ENCODE measurements at places on chromosomes 12 and 14.

- DNase-seq = no peak
These were observed 23.0 kb upstream of the GSG1 start for GRCh38 chr12:13126494-13126893.

DNA sequence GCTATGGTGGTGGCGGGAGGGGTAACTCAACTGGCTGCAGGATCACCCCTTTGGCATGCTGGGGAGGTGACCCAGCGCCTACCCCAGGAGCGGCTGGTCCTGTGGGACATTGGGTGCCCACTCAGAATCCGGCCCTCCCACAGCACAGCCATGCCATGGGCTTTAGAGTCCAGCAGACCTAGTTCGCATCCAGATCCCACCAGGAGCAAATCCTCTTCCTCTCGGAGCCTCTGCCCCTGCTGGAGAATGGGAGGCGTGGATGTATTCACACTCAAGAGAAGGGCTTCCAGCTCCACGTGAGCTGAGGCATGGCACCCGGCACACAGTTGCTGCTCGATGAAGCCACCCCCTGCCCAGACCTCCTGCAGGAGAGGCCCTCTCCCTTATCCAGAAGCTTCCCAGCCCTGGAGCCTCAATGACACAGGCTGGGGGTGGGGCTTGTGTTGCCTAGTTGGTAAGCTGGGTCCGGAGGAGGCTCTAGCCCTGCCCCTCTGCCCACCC, 17.7 kb downstream of the FAM222A start:
- DNase-seq = no peak

DNA sequence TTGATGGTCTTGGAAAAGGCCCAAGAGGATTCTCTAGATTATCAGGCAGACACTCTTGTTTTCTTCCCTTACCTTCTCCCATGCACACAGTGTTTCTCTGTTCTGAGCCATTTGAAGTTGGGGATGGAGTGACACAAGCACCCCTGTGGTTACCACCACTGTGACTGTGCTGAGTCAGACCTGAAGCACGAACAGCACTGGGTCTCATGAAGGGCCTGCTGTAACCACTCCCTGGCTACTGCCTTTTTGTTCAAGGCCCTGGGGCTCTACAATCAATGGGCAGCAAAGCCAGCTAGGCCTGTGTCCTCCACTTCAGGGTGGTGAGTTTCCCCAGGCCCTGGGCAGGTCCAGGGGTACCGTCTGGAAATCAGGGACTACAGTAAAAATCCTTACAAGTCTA, 65.5 kb downstream of the TSPAN8 start:
- DNase-seq = peak; percentile 41

- no peak for DNase-seq
These were observed 243.8 kb upstream of the PWP1 start for GRCh38 chr12:107441665-107442300.

- DNase-seq = peak; percentile 47
These were observed 31.7 kb downstream of the RASAL1 start for GRCh38 chr12:113103756-113104450.

DNA sequence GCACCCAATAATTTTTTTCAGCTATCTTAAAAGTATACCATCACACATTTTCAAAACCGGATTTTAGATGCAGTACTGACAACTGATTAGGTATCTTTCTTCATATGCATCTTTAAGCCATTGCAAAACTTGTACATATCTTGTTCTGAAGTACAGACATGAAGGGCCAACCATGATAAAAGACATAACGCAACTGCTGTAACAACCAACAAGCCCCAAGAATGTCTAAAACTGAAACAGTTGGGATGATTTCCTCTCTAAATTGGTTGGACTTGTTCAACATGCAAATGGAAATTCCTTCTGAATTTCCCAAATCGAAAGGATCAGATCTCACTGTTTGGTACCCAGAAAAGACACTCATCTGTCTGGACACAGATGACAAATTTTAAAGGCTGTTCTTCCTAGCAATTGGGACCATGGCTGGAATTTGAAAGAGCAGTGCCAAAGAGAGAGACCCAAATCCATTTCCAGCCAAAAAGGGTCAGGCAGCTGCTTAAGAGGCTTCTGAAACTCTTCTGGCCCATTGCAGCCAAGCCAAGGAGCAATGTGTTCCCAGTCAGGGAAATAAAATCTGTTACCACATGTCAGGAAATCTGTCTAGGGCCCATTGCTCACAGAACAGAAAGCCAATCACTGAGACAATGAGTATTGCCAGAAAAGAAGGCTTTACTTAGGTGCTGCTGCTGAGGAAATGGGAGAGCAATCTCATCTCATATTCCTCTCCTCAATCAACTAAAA, 1122.4 kb upstream of the USP15 start:
- no peak for DNase-seq

DNA sequence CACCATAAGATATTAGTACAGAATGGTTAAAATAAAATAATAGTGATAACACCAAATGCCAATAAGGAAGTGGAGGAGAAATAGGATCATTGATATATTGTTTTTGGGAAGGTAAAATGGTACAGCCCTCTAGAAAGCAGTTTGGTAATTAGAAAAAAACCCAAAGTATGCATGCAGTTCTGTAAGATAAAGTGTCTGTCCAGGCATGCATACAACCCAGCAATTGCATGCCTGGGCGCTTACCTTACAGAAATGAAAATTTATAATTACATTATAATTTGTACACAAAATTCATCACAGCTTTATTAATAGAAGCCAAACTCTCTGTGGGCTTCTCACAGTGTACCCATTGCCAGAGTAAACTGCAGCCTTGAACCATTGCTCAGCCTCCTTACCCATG, 124.7 kb downstream of the TTC6 start:
- DNase-seq = no peak

GRCh38 chr12:58044966-58045365, 103.6 kb downstream of the ATP23 start:
- DNase-seq = no peak

GRCh38 chr14:59428581-59429012, 36.6 kb downstream of the GPR135 start:
- peak; percentile 54 for DNase-seq

DNA sequence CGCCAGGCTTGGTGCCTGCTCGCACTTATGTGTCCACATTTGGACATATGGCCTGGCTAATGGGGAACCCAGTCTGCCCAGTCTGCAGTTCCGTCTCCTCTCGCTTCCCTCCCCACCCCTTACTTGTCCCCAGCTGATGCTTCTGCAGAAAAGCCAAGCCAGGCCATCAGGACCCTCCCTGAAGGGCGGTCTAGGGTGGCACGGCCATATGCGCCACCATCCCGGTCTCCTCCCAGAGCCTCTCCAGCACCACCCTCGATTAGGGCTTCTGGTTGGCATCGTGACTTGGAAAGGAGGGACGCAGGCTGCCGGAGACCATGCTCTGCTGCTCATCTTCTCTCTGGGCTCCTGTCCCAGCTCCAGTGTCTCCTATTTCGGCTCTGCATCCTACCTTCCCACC, 54.6 kb downstream of the CALM1 start:
- no peak for DNase-seq

- no peak for DNase-seq
These were observed 20.1 kb upstream of the PLEK2 start for GRCh38 chr14:67432050-67432564.

DNA sequence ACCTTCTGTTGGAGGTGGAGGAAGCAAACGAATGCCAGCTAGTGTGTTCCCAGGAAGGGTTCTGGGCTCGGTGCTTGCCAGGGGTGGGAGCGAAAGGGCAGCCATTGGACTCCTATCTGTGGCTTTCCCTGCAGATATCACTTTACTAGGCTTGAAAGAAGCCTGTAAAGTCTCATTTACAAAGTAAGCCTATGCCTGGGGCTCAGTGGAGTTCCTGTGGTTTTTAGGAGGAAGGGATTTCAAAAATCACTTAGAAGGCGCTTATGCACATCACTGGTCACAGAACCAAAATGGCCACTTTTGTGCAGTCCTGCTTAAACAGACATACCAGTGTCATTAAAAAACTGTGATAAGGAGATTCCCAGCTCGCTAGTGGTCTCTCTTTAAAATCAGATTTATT, 22.7 kb downstream of the CLMN start:
- no peak for DNase-seq

DNA sequence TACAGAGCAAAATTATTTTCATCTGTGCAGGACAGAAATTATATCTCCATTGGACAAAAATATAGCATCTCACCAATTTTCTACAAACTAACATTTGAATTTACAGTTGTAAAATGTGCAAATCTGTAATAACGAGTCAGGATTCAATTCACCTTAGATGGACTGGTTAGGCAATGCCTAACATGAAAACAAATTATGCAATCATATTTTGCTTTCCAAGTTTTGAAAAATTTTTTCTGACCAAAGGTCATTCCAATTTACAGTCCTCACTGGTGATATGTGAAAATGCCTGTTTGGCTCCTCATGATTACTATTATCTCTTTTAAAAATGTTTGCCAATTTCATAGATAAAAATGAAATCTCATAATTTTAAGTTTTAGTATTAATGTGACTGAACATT, 6.5 kb upstream of the CPM start:
- no peak for DNase-seq

DNA sequence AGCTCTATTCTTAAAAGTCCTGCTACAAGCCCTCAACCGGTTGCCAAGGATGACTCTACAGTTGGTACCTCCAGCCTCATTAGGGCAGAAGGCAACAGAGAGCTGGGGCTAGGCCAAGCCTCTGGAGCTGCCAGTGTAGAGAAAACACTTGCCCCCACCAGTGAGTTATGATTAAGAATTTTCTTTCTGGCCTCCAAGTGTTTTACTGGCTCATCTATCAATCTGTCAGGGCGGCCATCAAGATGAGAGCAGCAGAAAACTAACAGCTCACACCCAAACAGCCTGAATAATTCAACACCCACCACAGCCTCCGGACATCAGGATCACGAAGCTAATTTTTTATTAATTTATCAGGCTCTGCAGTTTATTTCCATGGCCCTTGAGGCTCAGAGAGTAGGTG, 40.7 kb upstream of the CMKLR1 start:
- no peak for DNase-seq

- no peak for DNase-seq
These were observed 4.7 kb downstream of the ASB2 start for GRCh38 chr14:93971635-93972027.

- no peak for DNase-seq
These were observed 16.9 kb downstream of the WSB2 start for GRCh38 chr12:118044075-118044474.

- no peak for DNase-seq
These were observed 3.9 kb downstream of the GNPTAB start for GRCh38 chr12:101826766-101827368.

GRCh38 chr12:106110626-106111300, 28.0 kb downstream of the NUAK1 start:
- DNase-seq = no peak

DNA sequence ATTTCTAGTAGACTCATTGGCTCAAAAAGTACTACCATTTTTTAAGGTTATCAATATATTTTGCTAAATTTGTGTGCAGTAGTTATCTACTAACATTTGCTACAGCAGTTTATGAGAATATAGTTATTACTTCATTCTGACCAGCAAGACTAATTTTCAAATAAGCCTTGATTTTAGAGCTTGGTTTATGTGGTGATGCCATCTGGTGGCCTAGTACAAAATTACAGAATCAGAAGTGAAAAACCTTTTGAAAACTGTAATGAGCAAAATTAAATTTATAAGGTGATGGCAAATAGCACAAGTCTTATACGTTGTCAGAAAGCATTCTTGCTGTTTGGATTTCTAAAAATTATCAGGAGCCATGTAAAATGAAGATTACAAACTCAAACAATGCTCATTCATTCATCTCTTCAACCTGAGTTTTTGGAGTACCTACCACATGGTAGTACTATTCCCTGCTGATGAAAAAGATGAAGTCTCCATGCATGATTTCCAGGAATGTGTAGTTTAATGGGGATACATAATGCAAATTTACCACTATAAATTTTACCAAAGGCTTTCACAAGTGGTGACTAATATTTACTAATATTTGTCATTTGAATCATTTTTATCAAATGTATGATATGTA, 51.0 kb downstream of the MAGOHB start:
- peak; percentile 87 for DNase-seq

- DNase-seq = peak; percentile 46
These were observed 275.6 kb downstream of the AACS start for GRCh38 chr12:125340791-125341190.
